Renal cortex interstitium (tissue), 15 donors: ENCODE measurements at places on chromosomes 12 and 14. TPM values are rescaled to one million over a fixed set of nuclear protein-coding genes. Genes with fewer than 3 reads are reported as not detected.

GSG1 gene
- 0.43 TPM for polyA plus RNA-seq

KRT4 gene
- 0.20 TPM for polyA plus RNA-seq

VRTN gene
- not detected for polyA plus RNA-seq

B4GALNT3 gene
- 14.1 TPM for polyA plus RNA-seq

DNA sequence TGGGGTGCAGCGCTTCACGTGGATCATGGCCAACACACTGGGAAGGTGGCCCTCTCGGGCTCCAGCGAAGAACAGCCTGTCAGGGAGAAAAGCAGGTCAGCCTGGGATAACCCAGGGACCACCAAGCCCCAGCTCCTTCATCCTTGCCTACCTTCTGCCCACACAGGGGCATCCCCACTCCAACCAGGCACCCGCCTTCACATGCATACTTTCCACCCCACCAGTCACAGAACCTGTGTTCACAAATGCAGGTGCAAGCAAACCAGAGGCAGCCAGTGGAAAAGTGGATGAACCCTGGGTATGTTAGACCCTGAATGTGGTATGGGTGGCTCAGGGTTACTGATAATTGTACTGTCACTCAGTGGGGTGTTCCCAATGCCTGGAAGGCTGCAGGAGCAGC lies 12.4 kb upstream of the CEBPE start:
- DNase-seq, result no peak

GRCh38 chr14:30115756-30116155 lies 188.1 kb upstream of the PRKD1 start:
- no peak for DNase-seq

DNA sequence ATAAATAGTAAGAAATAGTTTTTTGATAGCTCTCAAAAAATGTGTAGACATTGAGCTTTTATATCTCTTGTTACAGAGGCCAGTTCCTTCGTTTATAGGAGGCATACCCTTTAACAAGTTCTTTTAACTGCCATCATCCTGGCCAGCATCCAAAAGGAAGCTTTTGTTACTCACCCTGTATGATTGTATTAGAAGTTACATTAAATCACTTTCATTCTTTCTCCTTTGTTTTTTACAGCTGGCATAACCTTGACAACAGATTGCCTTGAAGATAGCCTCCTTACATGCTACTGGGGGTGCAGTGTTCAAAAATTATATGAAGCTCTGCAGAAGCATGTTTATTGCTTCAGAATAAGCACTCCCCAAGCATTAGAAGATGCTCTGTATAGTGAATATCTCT lies 20.1 kb downstream of the CGRRF1 start:
- no peak for DNase-seq

DNA sequence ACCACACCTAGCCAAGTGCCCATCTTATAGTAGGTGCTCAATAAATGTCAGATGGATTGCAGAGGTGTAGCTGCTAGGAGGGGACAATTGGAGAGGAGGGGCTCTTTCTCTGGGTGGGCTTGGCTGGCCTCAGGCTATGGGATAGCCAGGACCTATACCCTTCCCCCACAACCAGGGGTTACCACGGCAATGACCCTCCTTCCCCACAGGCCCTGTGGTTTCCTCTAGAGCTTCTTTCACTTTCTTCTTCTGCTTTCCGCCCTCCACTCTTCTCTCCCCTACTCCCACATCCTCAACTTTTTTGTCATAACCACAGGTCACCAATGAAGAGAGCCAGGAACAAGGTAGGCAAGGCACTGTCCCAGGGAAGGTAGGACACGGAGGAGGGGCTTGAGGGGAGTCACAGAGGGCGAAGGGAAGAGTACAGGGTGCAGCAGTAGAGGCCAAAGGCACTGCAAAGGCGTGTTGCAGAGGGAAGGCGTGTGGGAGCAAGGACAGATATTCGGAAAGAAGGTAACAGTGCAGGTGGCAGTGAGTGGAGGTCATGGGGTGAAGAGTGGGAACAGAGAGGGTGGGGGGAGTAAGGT lies 1.9 kb upstream of the ITGB7 start:
- no peak for DNase-seq

DNA sequence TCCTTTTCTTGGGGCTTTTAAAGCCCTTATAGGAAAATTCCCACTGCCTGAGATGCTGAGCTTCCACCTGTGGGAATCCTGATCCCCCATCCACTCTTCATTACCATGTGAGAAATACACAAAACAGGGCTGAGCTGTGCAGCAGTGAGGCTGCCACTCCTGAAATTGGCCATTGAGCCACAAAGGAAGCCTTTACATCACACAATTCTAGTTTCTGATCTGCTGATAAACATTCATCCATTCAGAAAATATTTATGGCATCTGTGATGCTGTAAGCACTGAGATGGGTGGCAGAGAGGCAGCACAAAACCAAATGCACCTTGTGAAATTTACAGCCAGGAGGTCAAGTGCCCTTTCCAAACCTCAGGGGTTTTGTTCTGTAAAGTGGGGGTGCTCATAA lies 26.2 kb upstream of the CMKLR1 start:
- no peak for DNase-seq

GRCh38 chr14:44963044-44963528 lies 1.1 kb downstream of the TOGARAM1 start:
- no peak for DNase-seq

DNA sequence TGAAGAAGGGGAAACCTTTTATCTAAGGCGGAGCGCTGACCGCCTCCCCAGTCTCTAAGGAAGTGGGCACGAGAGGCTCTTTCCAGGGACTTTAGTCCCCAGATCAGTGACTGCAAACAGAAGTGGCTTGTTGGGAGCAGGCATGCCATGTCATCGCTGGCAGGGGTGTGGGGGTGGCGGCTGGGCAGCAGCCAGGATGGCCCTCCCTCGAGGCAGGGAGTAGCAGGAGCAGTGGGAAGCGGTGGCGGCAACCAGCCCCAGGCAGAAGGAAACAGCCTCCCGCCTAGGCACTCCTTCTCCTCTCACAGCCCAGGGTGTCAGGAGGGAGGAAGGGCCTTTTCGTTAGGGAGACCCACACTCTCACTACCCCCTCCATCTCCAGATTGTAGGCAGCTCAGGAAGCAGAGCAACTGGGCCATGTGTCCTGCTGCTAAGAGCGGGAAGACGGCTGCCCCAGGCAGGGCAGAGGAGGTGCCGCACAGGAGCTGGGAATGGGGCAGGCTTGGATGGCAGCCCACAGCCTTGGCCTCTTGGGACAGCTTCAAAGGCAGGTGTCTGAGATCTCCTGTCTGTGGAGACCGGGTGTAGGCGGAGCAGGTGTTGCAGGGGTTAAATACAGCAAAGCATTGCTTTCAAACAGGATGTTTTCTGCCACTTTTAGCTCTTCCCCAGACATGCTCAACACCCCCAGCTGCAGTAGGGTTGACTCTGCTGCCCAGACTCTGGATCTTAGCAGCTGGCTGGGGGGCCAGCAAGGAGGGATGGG lies 21.8 kb downstream of the VDR start:
- no peak for DNase-seq

GRCh38 chr12:92641291-92641690 lies 61.5 kb upstream of the PLEKHG7 start:
- DNase-seq, result no peak
